ENCODE measurements at places on chromosomes 5 and 9.

DNA sequence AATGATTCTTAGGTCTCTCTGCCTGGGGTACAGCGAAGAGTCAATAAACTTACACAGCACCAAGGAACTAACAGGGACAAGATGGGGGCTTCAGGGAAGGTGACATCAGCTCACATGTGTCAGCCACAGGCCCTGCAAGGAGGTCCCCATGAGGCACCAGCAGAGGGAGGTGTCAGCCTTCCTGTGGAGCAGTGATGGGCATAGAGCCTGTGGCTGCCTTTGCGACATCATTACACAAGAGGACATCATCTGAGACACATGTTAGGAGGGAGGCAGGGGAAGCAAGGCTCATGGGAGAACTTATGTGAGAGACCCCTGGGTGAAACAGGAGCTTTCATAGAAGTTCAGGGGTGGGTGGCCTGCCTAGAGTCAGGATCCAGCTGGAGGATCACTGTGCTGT is 389.6 kb downstream of the SEMA5A start:
- no peak for DNase-seq

GRCh38 chr5:4740156-4740555 is 400.0 kb upstream of the ADAMTS16 start:
- no peak for DNase-seq

GRCh38 chr5:125117566-125117965 is 371.1 kb upstream of the ZNF608 start:
- no peak for DNase-seq

- no peak for DNase-seq
Observed at GRCh38 chr5:90803381-90803780, 244.8 kb downstream of the ADGRV1 start.

GRCh38 chr9:114410910-114411309 is 23.1 kb upstream of the AKNA start:
- DNase-seq: no peak

DNA sequence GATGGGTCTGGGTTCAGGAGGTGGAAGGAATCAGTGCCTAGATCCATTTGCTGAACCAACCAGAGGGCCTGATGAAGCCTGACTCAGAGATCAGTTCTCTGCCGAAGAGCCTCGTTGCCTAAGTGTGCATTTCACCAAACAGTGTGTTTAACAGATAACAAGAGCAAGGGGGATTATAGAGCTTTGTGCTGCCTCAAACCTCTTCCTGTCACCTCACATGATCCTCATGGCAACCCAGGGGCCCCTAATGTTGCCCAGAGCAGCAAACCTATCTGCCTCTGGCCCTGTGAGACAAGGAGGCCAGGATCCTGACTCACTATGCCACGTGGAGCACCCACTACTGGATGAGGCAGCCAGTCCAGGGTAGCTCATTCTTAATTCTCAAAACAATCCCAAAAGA is 66.3 kb upstream of the EPB41L4B start:
- no peak for DNase-seq

DNA sequence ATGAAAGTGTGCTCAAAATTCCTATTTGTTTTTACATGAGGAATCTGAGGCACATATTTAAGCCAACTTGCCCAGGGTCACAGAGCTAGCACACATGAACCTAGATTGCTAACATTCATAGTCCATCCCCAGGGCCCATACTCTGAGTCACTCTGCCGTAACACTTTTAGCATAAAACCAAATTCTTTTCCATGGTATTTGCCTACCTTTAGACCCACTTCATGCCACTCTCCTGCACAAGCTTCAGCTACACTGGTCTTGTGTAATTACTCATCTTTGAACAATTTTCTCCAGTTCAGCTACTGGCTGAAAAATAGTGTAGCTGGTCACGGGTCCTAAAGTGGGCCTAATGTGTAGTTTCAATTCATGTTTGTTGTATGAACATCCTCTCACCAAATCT is 200.7 kb downstream of the SLC12A2 start:
- DNase-seq: no peak

DNA sequence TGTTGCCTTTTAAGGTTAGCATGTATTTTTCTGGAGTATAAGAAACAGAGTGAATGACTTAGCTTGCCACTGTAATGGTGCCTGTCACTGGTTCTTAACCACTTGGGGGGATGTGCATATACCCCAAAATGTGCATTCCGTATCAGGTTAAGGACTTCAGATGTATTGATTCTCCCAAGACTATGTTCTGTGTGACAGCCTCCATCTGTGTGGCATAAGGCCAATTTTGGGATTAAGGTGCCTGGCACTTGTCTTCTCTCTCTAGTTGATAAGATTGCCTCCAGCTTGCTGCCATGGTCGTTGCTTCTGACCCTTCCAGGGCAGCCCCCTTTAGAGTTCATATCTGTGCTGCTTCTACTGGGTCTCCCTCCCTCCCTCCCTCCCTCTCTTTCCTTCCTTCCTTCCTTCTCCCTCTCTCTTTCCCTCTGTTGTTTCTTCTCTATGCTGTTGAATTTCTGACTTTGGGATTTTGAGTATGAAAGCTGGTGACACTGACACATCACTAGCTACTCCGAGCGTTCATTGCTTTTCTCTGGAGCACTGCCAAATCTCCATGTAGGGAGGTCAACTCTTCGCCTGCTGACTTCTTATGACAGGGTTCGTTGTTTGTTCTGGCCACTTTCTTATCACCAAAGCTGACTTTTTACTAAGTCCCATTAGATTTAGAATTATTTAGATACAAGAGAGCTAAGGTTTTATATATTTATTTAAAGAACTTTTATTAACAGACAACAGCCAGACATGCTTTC is 31.0 kb downstream of the TNFAIP8 start:
- no peak for DNase-seq

- no peak for DNase-seq
Observed at GRCh38 chr5:1172670-1173404, 28.6 kb upstream of the SLC6A19 start.

DNA sequence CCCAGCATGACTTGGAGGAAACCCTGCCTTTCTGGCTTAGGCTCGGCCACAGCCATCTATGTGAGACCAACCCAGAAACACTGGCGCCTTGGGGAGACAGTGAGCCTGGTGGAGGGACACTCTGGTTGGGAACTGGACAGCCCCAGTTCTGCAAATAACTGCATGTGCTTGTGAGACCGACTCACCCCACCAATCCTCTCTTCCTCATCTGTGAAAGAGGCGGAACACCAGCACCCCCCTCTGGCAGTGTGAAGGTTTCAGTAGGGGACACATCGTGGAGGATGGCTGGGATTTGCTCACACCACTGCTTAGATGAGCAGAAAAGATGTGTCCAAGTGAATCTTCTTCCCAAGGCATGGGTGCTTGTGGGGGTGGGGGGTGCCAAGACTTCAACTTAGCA is 43.4 kb upstream of the N4BP3 start:
- no peak for DNase-seq

- DNase-seq: no peak
Observed at GRCh38 chr9:36808251-36808650, 225.8 kb downstream of the PAX5 start.

GRCh38 chr9:36018891-36019720 is 17.6 kb upstream of the RECK start:
- DNase-seq: peak; percentile 19

DNA sequence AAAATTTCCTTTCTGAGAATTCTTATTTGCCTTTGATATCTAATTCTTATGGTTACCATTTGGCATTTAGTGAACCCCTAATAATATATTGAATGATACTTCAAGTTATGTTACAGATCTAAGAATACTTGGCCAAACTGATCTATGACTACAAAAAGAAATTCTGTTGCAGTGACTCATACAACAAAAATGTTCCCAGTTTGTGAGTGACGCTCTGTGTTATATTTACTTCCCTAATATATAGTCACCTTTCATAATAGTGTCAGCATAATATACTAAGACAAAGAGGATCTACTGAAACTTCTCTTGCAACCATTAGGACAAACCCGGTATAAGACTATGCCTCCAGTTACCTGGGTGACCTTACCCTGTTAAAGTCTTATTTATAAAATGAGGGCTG is 216.9 kb upstream of the TLX3 start:
- peak; percentile 23 for DNase-seq

DNA sequence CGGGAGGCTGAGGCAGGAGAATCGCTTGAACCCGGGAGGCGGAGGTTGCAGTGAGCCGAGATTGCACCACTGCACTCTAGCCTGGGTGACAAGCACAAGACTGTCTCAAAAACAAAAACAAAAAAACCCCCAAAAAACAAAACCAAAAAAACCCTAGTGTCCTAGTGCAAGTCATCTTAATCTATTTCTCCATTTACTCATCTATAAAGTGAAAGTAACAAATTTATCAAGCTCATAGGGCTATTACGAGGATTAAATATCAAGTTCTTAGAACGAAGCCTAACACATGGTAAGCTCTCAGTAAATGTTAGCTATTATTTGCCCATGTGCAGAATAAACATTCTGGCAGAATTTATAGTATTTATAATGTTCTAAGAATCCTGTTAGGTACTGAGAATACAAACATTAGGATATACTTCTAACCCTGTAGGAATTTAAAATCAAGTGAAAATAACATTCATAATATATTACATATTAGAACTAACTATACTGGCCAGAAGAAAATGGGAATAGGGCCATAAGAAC is 45.0 kb downstream of the GOLPH3 start:
- no peak for DNase-seq

DNA sequence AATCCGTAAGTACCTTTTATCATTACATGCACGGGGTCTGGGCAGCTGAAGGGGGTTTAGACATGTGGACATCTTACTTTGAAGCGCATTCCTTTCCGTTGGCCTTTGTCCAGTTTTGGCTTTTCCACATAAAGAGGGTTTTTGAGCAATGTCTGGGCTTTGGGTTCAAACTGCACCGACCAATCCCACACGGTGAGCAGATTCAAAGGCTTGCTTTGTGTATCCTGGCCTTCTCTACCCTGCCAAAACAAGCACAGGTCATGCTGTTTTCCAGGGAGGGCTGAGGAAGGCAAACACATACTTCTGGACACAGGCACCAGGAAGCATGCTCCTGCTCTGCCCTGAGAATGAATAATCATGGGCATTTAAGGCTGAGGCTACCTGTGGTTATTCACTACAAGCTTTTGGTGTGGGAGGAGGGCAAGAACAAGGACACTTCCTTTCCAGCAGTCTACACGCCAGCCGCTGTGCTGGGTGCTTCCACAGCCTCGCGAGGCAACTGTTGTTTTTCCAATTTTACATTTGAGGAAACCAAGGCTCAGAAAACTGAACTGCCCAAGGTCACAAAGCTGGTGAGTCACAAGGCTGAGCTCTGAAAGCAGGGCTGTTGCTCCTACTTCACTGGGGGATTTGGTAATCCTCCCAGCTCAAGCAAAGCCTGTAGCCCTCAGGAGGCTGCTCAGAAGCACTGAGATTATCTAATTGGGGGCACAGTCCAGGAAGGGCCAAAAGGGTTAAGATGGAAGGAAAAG is 59.8 kb upstream of the GOLPH3 start:
- peak; percentile 94 for DNase-seq

- DNase-seq: no peak
Observed at GRCh38 chr9:93658184-93658925, 82.0 kb downstream of the PHF2 start.

GRCh38 chr9:123470121-123470782 is 114.3 kb downstream of the CRB2 start:
- no peak for DNase-seq

- no peak for DNase-seq
Observed at GRCh38 chr9:133771486-133772482, 33.6 kb upstream of the SARDH start.

DNA sequence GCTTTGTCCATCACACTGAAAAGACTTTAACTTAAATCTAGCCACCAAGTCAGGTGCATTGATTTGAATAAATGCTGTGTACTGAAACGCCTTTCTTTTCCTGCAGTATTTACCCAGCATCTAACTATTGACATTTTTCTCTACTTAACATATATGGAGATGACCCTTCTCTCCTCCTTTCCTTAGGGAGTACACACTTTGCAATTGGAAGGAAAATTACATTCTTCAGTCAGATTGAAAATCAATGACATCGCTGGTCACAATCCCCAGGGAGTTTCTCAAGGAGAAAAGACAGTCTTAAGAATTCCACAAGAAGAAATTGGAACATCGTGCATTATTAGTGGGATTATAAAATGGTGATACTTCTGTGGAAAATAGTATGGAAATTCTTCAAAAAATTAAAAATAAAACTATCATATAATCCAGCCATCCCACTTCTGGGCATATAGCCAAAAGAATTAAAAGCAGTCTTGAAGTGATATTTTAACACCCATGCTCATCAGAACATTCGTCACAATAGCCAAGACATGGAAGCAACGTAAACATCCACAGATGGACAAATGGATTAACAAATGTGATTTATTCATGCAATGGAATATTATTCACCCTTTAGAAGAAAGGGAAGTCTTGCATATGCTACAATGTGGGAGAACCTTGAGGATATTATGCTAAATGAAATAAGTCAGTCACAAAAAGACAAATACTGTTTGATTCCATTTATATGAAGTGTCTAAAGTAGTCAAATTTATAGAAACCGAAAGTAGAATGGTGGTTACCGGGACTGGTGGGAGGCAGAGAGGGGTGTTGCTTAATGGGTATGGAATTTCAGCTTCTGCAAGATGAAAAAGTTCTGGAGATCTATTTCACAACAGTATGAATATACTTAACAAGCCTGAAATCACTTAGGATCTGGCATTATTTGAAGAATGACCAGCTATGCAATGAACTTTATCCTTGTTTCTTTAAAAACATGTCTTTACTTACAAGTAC is 14.3 kb upstream of the FREM1 start:
- no peak for DNase-seq

- DNase-seq: no peak
Observed at GRCh38 chr9:136204145-136204805, 653 bp downstream of the LHX3 start.

DNA sequence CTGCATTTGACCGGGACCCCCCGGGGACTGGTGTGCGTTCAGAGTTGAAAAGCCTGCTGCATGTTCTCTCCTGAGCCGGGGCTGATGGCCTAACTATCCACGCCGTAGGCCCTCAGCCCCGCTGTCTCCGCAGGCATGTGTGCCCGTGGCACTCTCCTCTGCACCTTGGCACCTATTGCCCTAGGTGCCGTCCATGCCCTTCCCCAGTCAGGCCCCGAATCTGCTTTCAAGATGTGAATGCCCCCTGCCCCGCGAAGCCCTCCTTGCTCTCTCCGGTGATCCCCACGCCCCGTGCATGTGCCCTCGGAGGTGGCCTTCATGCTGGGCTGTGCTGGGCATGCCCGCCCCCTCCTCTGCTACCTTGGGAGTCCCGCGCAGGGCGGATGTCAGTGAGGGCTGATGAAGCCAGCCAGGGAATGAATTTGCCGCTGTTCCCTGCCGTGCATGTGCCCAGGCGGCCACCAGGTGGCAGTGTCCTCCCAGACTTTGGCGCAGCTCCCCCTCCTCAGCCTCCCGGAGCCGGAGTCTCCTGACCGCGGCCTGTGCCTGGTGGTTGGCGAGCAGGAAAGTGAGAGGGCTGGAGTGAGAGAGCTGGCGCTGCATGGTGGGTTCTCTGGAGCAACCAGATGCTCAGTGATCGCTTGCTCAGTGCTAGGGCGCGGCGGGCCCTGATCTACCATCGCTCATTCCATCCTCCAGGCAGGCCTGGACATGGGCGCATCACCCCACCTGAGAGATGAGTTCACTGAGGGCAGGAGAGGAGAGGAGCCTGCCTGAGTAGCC is 112.9 kb upstream of the LMX1B start:
- peak; percentile 49 for DNase-seq

GRCh38 chr9:91986248-91986647 is 36.2 kb upstream of the ROR2 start:
- DNase-seq: no peak

All from astrocyte of the cerebellum (primary cell).